ENCODE measurements at places on chromosomes 12 and 14. TPM values are rescaled to one million over a fixed set of nuclear protein-coding genes. Genes with fewer than 3 reads are reported as not detected.

Gene SPX
- total RNA-seq: 0.59 TPM

Gene KRT74
- total RNA-seq: not detected

Gene RERG
- total RNA-seq: 9.0 TPM

Gene SAMD15
- total RNA-seq: 2.8 TPM

GRCh38 chr12:26746121-26746714, 86.8 kb downstream of the ITPR2 start:
- DNase-seq: no peak

GRCh38 chr12:22687361-22688076, 62.5 kb downstream of the ETNK1 start:
- DNase-seq: no peak

- no peak for DNase-seq
Observed at GRCh38 chr14:31781578-31781977, 220.4 kb downstream of the NUBPL start.

- DNase-seq: peak; percentile 80
Observed at GRCh38 chr12:57744194-57744776, 554 bp upstream of the TSPAN31 start.

- no peak for DNase-seq
Observed at GRCh38 chr12:130677957-130678558, 38.0 kb downstream of the RIMBP2 start.

DNA sequence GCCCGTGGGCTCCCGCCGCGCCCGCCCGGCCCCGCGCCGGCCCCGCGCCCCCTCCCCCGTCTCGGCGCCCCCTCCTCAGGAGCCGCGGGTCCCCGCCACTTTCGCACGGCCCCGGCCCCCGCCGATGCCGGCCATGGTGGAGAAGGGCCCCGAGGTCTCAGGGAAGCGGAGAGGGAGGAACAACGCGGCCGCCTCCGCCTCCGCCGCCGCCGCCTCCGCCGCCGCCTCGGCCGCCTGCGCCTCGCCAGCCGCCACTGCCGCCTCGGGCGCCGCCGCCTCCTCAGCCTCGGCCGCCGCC, 263 bp downstream of the RCOR1 start:
- DNase-seq: no peak

DNA sequence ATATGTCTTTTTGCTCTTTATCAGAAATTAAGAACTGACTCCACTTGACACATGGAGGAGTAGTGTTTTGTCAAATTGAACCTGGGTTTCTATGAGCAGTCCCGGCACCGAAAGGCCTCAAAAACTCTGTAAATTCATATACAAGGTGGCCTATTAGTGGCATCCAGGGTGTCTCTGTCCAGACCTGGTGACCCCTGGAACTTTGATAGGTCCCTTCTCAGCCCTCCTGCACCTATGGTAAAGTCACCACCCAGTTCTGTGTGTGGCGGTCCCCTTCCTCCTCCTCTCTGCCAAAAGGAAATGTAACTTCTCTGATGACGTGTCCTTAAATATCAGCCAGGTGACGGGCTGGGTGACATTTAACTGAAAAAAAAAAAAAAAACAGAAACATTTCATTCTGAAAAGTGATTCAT, 204.0 kb upstream of the FOXN3 start:
- DNase-seq: no peak

Measured in lower lobe of right lung (tissue), 2 donors.